Stromal cell of bone marrow (primary cell): ENCODE measurements at places on chromosomes 4 and X.

- DNase-seq, result no peak
These were observed 1.4 kb downstream of the AFAP1 start for GRCh38 chr4:7938266-7938608.

DNA sequence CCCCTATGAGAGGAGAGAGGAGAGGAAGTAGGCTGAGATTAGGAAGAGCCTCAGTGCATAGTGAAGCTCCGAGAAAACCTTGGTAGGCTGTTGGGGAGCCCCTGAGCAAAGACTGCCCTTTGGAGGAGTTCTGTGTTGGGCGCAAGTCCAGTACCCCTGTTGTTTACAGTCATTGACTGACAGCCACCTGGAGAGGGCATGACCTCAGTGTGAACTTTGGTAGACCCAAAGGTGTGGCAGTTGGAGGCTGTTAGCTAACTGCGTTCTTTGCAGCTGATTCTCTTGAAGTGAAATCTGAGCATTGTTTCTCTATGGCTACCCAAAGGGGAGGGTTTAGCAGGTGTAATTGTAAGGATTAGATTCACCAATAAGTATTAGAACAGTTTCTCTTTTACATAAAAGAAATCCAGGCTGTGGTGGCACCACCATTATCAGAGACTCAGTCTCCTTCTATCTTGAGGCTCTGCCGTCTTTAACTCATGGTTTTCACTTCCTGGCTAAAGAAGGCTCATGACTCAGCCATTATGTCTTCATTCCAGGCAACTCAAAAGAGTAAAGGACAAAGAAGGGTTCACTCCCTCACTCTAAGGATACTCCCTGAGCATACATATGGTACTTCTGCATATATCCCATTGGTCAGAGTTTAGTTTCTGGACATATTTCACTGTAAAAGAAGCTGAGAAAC, 33.4 kb downstream of the ANXA3 start:
- no peak for DNase-seq

DNA sequence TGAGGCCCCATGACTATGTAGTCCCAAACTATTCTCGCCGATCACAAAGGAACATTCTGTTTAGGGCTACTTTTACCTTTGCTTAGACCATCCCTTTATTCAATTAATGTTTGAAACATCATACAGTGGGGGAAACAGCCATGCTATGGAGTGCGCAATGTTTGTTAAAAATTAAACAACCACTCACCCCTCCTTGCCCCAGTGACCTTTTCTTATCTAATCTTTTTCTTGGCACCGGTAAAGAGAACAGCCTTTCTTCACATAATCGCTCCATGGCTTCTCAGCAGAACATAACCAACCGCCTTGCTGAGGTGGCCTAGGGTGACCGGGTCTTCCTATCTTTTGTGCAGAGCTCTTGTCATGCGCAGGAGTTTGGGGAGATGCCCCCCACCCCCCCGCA, 152.6 kb downstream of the VCX3A start:
- no peak for DNase-seq

GRCh38 chrX:132648895-132649294, 160.1 kb upstream of the MBNL3 start:
- DNase-seq, result peak; percentile 45

- no peak for DNase-seq
These were observed 33.5 kb downstream of the MAPK10 start for GRCh38 chr4:86326400-86326799.

- DNase-seq, result no peak
These were observed 2.7 kb downstream of the CT55 start for GRCh38 chrX:135168486-135168885.

- no peak for DNase-seq
These were observed 406.5 kb upstream of the CNKSR2 start for GRCh38 chrX:20967725-20968124.

- no peak for DNase-seq
These were observed 9.8 kb upstream of the MSN start for GRCh38 chrX:65657659-65658058.

GRCh38 chrX:151713849-151714248, 2.0 kb upstream of the FATE1 start:
- DNase-seq, result no peak

DNA sequence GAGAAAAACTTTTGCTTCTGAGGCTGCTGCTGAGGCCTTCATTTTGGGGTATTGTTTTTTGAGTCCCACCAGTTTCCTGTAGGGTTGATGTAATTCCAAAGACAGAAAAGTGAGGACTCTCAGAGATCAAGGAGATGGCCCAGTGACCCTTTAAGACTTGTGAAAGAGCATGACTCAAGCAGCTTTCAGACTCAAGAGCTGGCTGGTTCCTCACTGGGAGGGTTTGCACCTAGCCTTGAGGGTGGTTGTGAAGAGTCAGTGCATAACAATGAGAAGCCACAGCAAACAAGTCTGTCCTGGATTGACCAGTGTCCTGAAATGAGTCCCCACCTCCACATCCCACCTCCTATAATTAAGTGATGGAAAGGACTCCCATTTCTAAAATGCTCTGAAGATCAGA, 89.2 kb downstream of the NHS start:
- DNase-seq, result no peak

DNA sequence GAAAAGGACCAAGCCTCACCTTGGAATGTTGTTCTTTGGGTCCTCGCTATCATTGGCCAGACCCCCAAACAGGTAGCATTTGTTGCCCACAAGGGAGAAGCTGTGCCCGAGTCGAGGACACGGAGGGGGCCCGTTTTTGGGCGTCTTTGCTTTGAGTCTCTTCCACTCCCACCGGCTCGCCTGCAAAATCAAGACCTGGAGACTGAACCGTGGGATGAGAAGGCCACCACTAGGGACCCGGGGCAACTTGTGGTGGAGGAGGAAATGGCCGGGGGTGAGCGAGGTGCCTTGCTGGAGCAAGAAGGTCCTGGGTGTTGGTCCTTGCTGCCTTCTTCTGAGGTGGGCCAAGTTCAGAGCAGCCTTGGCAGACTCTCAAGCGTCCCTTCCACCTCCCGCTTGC, 7.5 kb downstream of the HCFC1 start:
- no peak for DNase-seq

- no peak for DNase-seq
These were observed 27.0 kb upstream of the LNX1 start for GRCh38 chr4:53618321-53618720.

- DNase-seq, result peak; percentile 3
These were observed 31.1 kb downstream of the TACC3 start for GRCh38 chr4:1752284-1753041.

GRCh38 chr4:13829457-13829856, 201.9 kb upstream of the BOD1L1 start:
- no peak for DNase-seq

DNA sequence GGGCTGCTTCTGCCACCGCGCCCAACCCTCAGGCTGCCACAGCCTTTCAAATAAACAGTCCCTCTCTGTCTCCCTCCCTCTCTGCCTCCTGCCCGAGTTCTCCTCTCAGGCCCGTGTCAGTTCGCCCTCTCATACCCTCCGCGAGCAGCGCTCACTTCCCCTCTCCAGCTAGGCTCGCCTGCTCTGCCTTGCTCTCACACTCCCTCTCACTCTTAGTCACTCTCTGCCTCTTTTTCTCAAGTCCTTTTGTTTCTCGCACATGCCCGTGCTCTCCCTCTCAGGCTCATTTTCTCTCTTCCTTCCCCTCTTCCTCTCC, 3.2 kb downstream of the EFNB1 start:
- peak; percentile 57 for DNase-seq

- DNase-seq, result no peak
These were observed 29.7 kb downstream of the BCOR start for GRCh38 chrX:40068048-40068447.

GRCh38 chr4:7717946-7718490, 221.6 kb downstream of the AFAP1 start:
- no peak for DNase-seq

DNA sequence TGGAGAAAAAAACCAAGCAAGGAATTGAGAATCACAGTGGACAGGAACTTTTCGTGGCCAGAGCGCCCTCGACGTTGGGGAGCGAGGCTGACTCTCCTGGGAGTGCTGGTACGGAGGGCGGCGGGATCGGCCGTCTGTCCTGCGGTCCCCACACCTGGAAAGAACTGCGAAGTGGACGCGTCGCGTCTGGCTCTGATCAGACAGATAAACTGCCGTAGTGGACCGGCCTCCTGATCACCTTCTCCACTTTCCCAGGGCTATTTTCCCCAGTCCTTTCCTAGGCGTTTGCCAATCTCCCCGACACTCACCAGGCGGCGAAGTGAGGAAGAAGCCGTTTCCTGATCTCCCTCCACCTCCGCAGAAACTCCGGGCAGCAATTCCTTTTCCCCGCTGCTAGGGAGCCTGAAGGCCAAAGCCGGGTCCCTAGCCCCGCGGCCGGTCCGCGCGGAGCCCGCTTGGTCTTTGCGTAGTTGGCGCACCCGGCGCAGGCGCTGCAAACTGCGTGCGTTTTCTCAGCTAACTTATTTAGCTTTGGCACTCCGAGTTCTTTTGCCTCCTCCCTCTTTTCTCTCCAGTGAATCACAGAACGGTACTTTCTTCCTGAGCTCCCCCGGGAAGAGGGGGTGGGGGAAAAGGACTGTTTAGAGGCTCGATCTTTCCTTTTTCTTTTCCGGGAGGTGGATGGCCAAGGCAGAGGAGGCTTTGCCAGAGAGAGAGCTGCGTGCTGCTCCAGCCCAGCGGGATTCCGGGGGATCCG, at the start of gene ARSJ:
ARSJ (minus strand) TSS at position 500 of the 757 bp plus-strand sequence. CDS start 813 bp downstream, outside the sequence.
- peak; percentile 79 for DNase-seq

GRCh38 chr4:40458109-40458508, 123.0 kb downstream of the CHRNA9 start:
- no peak for DNase-seq

DNA sequence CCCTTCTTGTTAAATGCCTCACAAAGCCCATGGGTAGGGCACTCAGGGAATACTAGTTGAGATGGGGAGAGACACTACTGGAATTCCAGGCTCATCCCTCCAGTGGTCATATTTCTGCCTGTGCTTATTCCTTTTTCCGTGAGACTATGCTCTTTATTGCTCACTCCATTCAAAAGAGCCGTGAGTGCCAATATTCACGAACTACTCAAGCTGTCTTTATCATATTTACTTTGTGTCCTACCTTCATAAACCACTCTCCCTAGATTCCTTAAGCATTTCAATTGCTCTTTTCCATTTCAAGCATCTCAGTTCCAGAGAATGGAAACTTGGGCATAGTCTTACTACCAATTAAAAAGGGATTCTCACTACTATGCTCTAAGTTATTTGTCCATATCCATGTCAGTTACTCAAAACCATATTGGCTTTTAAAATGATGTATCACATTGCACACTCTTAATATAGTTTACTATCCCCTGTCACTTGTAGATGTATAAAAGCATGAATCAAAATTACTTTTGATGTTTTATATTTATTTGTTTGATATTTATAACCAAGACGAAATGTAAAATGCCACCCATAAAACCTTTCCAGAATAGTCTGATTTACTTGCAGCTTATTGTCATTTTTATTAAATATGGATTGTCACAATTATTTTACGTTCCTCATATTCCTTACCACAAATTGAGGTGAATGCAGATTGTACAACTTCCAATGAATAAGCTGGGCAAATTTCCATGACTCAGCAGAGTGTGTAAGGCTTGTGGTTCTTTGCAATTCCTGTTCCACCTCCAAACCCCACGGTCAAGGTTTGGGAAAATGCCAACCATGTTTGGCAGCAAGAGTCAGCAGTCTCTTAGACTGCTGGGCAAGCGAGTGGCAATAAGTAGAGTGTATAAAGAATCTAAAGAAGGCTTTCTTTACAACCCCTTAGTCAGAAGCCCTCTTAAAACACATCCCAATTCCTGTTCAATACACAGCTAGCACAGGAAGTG, 24.4 kb downstream of the ENOX2 start:
- DNase-seq, result peak; percentile 75

GRCh38 chrX:129632443-129632842, 22.3 kb downstream of the APLN start:
- no peak for DNase-seq

DNA sequence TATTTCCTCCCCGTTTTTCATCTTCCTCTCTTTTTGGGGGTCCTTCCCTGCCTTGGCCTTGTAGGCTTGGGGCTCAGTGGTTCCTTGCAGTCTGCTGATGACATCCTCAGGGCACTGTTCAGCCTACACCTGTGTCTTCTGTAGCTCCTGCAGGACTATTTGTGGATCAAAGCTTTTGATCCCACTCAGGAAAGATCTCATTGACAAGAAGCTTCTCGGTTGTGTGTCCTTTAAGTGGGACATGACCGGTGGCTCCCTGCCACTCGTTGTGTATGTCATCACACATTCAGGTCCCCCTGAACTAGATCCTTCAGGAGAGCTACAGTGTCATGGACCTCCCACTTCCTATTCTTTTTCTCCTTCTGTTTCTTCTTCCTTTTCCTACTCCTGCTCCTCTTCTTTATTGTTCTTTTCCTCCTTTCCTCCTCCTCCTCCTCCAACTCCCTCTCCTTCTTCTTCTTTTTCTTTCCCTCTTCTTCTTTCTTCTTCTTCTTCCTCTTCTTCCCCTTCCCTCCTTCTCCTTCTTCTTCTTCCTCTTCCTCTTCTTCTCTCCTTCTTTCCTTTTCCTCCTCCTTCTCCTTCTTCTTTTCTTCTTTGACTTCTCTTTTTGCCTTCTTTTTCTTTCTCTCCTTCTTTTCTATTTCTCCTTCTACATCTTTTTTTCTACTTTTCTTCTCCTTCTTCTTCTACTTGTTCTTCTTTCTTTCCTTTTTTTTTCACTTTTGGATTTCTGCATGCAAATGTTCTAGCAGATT, 67.8 kb downstream of the NBDY start:
- no peak for DNase-seq

GRCh38 chrX:106692425-106693065, 34.0 kb upstream of the RNF128 start:
- no peak for DNase-seq

DNA sequence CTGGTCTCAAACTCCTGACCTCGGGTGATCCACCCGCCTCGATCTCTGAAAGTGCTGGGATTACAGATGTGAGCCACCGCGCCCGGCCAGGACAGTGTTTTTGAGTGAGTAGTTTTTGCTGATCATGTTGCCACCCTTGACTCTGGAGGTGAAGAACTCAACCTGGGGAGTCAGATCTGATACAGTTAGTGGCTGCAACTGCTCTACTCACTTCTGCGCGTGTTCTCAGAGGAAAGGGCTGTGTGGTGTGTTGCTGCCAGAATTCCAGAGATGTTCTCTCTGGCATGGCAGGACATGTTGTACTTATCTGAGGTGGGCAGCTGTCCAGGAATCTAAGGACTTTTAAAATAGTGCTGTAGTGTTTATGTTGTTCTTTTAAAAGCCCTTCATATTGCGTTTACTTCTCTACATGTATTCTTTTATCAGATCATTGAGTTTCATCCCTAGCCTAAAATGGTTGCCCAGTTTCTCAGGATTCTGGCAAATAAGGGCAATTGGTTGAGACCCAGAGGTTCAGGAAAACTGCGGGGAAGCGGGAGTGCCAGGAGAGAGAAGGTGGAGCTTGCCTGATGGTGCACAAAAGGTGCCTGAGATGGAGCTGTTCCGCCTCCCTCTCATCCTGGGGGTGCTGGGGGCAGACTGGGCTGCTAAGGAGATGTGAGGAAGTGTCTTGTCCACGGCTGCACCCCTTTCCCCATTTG, 97.7 kb downstream of the ARHGAP10 start:
- no peak for DNase-seq

GRCh38 chrX:108415146-108415545, 23.1 kb downstream of the COL4A6 start:
- no peak for DNase-seq

GRCh38 chr4:55255179-55255578, 90.9 kb upstream of the SRD5A3 start:
- DNase-seq, result peak; percentile 61
